ENCODE measurements at places on chromosomes 3 and 15.

GRCh38 chr15:66961407-66961884 is 104.0 kb upstream of the SMAD3 start:
- DNase-seq, result no peak

GRCh38 chr3:63960048-63960711 is 48.0 kb upstream of the SCAANT1 start:
- no peak for DNase-seq

- no peak for DNase-seq
Observed at GRCh38 chr3:117097351-117097750, 387.8 kb downstream of the TUSC7 start.

DNA sequence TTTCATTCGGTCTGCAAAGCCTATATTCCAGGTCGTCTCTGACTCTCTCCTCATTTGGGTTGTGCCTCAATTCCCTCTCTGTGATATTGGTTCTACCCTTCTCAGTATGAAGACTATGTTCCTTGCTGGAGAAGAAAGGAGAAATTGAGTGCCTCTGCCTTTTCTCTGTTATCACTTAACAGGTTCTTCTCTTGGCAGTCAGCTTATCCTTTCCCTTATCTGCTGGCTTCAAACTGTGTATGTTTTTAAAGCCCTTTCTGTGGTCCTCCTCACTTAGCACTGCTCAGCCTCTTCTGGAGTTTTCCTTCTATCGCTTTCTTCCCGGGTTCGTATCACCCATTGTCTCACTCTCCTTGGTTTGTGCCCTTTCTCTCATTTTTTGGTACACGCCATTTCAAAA is 65.3 kb upstream of the FSTL1 start:
- no peak for DNase-seq

- DNase-seq, result no peak
Observed at GRCh38 chr15:42239528-42240182, 31.6 kb upstream of the VPS39 start.

DNA sequence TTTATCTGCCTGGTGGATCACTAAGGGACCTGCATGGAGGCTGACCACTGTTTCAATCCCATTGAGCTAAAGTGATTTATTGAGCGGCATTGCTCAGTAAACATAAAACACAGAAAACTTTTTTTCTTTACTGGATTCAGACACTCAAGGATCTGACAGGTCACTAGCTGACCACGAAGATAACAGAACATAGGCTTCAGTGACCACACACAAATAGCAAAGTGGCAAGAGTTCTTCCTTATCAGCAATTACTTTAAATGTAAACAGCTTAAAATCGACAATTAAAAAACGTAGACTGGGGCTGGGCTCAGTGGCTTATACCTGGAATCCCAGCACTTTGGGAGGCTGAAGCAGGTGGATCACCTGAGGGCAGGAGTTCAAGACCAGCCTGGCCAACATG is 48.7 kb downstream of the STAG1 start:
- no peak for DNase-seq

DNA sequence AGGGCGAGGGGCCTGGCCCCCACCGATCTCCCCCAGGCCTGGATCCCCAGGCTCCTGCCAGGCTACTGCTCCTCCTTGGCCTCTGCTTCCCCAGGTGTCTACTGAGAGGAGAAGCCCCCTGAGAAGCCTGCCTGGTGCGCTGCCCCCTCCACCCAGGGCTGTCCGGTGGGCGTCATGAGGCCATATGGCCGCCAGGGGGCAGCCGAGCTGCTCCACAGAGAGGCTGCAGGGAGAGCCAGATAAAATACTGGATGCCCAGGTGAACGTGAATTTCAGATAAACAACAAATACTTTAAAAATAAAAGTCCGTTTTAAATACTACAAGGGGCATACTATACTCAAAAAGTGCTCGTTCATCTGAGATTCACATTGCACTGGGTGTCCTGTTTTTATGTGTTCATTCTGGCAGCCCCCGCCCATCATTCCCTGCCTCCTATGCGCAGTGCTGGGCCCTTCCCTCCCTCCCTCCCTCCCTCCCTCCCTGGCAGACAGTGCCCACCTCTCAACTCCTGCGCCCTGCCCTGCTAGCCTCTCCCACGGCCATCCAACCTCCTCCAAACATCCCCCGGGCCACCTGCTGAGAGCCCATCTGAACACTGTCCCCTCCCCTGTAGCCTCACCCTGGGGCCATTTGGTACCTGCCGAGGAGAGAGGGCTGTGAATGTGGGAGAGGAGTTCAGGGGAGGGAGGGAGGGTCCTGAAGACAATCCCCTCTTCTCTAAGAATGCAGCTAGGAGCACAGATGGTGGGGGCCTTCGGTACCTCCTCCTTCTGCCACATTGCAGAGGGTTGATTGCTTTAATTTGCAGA is 29.6 kb downstream of the PSTPIP1 start:
- no peak for DNase-seq

- no peak for DNase-seq
Observed at GRCh38 chr3:67828486-67829010, 174.1 kb upstream of the SUCLG2 start.
